ENCODE measurements at places on chromosomes 3 and 15.

GRCh38 chr3:53045518-53046170, at the start of gene SFMBT1:
Gene SFMBT1, minus strand, starts transcription at chr3:53046073. Its CDS starts 76,945 bp downstream, at chr3:52969128.
- H3K27ac ChIP-seq = peak within 1 kb of the TSS; percentile 91
- H3K4me3 ChIP-seq = peak within 1 kb of the TSS; percentile 100
- no peaks in the 10 kb centered on the region for H3K36me3 ChIP-seq

GRCh38 chr3:56443372-56443771, 24.9 kb downstream of the ERC2 start:
- no peak overlapping the region for H3K4me3 ChIP-seq
- no peaks in the 10 kb centered on the region for H3K36me3 ChIP-seq
- H3K27me3 ChIP-seq = no peaks in the 10 kb centered on the region
- no peaks in the 10 kb centered on the region for H3K4me1 ChIP-seq
- no peak for DNase-seq

DNA sequence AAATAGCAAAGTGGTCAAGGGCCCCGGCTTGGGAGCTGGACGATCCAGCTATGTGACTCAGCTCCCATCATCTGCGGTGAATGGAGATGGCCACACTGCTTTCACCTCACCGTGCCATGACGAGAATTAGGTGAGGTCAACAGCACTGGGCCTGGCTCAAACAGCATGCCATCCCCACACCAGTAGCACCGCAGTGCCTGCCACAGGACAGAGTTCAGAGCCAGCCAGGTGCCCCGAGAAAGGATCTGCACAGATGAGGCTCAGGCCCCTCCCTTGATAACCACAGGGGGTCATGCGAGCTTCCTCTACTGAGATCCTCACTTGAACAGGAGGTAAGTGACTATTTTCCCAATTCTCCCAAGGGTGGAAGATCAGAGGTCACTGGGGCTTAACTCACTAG, 29.4 kb downstream of the ZXDC start:
- H3K4me1 ChIP-seq = no peaks in the 10 kb centered on the region
- no peaks in the 10 kb centered on the region for H3K36me3 ChIP-seq
- H3K27me3 ChIP-seq = no peaks in the 10 kb centered on the region
- no peak overlapping the region for H3K27ac ChIP-seq

GRCh38 chr3:120052677-120053076, 41.6 kb downstream of the GSK3B start:
- H3K4me3 ChIP-seq = no peak overlapping the region
- no peak for DNase-seq
- no peaks in the 10 kb centered on the region for H3K27me3 ChIP-seq

DNA sequence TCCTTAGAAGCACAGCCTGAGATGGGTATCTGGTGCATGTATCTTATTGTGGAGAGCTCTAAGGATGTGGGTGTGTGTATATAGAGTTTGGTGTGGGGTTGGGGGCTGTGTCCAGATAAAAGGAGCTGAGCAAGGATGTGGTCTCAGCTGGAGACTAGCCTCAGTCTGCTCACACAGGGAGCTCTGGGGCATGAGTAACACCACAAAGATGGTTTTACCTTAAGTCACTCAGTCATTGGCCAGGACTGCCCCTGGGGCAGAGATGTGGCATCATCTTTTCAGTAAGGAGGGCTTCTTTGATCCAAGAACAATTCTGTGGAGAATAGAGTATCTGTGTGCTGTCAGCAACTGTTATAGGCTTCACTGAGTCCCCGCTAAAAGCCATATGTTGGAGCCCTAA, 163.4 kb upstream of the NUDT16 start:
- no peak for DNase-seq
- H3K27me3 ChIP-seq = no peaks in the 10 kb centered on the region
- H3K36me3 ChIP-seq = no peaks in the 10 kb centered on the region
- H3K27ac ChIP-seq = no peak overlapping the region
- no peak overlapping the region for H3K4me3 ChIP-seq

Data from hepatocyte (in vitro differentiated cells).